ENCODE measurements at places on chromosomes 2 and 18. TPM values are rescaled to one million over a fixed set of nuclear protein-coding genes. Genes with fewer than 3 reads are reported as not detected.

- no peak for DNase-seq
- no peak overlapping the region for H3K27ac ChIP-seq
- no peaks in the 10 kb centered on the region for H3K27me3 ChIP-seq
- H3K4me3 ChIP-seq: no peak overlapping the region
- H3K36me3 ChIP-seq: no peaks in the 10 kb centered on the region
These were observed 38.7 kb downstream of the NGEF start for GRCh38 chr2:232974396-232974795.

DNA sequence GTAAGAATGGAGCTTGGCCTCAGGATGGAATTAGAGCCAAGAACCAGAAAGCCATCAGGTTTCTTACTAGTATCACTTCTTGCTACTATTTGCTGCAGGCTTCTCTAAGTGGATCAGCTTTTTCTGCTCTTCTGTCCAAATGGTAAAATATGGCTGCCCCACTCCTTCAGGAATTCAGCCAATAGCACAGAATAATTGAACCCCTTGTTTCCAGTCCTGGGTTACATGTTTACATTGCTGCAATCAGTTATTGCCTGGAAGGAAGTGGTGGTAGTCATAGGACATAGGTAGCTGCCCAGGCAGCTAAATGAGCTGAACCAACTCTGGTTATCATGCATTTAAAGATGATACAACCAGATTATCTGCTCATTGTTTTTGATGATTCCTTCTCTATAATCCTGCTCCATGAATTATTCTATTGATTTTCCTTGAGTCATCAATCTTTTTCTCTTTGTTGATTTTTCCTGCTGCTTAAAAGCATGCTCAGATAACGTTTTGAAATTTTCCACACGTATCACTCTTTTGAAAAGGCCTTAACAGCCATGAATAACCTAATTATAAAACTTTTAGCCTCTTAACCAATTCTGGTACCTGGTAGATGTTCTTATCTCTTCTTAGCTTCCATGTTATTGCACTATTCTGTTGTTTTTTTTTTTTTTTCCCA is 12.6 kb downstream of the AGPS start:
- peaks cover 17% of the 10 kb centered on the region for H3K36me3 ChIP-seq
- H3K4me3 ChIP-seq: no peak overlapping the region
- DNase-seq: no peak
- H3K4me1 ChIP-seq: peaks cover 37% of the 10 kb centered on the region
- no peaks in the 10 kb centered on the region for H3K27me3 ChIP-seq

- H3K27me3 ChIP-seq: no peaks in the 10 kb centered on the region
- peaks cover 97% of the 10 kb centered on the region for H3K4me1 ChIP-seq
- peak overlapping the region; percentile 99 for H3K27ac ChIP-seq
- no peak for DNase-seq
- peak overlapping the region; percentile 79 for H3K4me3 ChIP-seq
- peaks cover 7% of the 10 kb centered on the region for H3K36me3 ChIP-seq
These were observed 163.4 kb downstream of the BCL2 start for GRCh38 chr18:63155910-63156773.

- H3K4me3 ChIP-seq: peak overlapping the region; percentile 52
- peak overlapping the region; percentile 81 for H3K27ac ChIP-seq
- no peaks in the 10 kb centered on the region for H3K27me3 ChIP-seq
- no peaks in the 10 kb centered on the region for H3K36me3 ChIP-seq
- peak; percentile 89 for DNase-seq
- H3K4me1 ChIP-seq: peaks cover 42% of the 10 kb centered on the region
These were observed 336.2 kb downstream of the ZEB2 start for GRCh38 chr2:144183727-144184126.

DNA sequence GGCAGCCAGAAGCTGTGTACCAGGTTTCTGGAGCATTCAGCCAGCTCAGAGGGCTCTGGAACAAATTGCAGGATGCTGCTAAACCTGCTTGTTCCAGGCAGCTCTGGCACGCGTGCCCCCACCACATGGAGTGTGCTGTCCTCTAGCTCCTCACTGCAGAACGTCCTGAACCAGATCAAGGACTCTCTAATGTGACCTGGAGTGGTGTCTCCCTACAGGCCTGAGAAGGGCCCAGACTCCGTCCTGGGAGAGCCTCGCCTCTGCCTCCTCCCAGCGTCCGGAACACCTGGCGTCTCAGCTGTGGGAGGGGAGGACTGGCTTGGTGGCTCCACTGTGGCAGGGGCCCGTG is 115.6 kb upstream of the GPC1 start:
- DNase-seq: no peak
- no peaks in the 10 kb centered on the region for H3K4me1 ChIP-seq
- H3K4me3 ChIP-seq: no peak overlapping the region
- H3K36me3 ChIP-seq: no peaks in the 10 kb centered on the region

The UGT1A7 gene
- total RNA-seq: not detected

The DLGAP1 gene
- not detected for total RNA-seq

GRCh38 chr2:127064642-127065250 is 42.2 kb downstream of the BIN1 start:
- H3K27ac ChIP-seq: peak overlapping the region; percentile 75
- peak; percentile 85 for DNase-seq
- H3K36me3 ChIP-seq: peaks cover 4% of the 10 kb centered on the region
- peaks cover 26% of the 10 kb centered on the region for H3K4me1 ChIP-seq

- peaks cover 10% of the 10 kb centered on the region for H3K4me1 ChIP-seq
- no peak for DNase-seq
- H3K36me3 ChIP-seq: no peaks in the 10 kb centered on the region
- H3K27ac ChIP-seq: no peak overlapping the region
These were observed 10.7 kb downstream of the PSTPIP2 start for GRCh38 chr18:46061387-46061786.
